ENCODE measurements at places on chromosomes 2 and 18. TPM values are rescaled to one million over a fixed set of nuclear protein-coding genes. Genes with fewer than 3 reads are reported as not detected.
A peak's percentile ranks its signal among the peaks of the same experiment; 100 is the strongest.

Gene TNFAIP6
- total RNA-seq: 1.1 TPM

Gene EN1
- not detected for total RNA-seq

Gene UPP2
- not detected for total RNA-seq

DNA sequence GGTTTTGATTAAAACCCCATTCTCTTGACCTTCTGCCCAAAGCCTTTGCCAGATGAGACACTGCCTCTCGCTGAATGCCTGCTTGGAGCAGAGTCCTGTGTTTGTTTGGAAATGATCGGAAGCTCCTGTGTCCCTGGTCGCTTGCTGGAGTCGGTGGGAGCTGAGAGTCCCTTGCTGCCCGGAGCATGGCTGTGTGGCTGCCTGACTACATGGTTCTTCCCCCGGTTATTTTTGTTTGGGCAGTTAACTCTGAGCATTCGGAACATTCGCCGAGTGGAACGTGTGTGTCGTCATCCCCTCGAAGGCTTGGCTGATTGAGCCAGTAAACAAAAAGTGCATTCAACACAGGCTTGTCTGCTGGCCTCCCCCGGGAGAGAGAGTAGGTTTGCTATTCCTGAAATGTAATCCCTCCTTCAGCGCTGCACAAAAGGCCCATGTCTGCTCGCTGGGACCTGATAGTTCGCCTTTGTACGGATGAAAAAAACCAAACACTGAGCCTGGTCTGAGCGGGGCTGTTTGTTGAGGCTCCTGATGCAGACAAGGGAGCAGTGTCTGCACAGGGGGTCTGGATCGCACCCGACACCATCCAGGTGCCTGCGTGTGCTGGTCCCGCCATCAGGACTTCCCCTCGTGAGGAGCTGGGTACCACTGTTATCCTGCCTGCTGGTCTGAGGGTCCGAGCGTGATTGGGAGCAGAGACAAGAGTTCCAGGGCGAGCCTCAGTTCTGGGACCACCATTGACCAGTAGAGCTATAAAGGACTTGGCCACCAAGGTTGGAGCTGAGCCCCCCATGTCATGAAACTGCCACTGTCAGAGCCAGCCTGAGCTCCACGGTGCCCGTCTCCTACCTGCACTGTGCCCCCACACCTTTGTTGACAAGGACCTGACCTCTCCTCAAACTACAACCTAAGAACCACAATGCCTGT, 83.8 kb downstream of the AGAP1 start:
- no peak for DNase-seq

DNA sequence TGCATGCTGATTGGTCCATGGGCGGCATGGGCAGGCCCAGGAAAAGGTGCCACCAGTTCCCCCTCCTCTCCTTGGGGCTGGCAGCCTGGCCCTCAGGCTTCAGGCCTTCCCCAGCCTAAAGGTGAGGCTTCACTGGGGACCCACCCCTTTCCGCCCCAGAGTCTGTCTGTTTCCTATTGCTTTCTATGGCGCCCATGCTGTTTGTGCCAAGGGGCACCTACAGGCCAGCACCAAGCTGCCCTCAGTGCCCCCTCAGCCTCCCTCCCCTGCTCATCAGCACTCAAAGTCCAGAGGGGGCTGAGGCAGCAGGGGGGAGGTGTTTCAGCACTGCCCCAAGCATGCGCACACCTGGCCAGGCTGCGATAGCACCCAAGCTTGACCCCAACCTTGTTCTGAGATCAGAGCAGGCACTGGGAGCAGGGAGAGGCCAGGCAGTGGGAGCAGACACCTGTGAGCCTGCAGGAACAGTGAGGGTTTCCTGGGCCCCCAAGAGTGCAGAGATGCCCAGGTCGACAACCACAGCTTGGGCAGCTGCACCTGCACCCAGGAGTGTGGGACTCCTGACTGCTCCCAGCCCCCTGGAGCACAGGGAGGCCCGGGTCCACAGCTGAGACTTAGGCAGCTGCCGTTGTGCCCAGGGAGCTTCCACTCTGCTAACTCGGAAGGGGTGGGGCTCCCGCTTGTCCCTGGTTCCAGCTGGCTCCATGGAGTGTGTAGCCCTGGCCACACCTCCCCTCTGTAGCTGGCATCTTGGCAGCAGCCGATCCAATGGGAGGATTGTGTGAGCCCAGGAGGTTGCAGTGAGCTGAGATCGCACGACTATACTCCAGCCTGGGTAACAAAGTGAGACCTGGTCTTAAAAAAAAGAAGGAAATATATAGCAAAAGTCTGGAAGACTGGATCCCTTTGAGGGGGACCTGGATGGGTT, 69.1 kb downstream of the NCAPH start:
- no peak for DNase-seq

Gene LOXL3
- total RNA-seq: 6.9 TPM

GRCh38 chr18:12744103-12744502, 41.3 kb downstream of the PSMG2 start:
- DNase-seq: no peak

GRCh38 chr2:35891936-35892335, 463.6 kb upstream of the CRIM1 start:
- no peak for DNase-seq

Gene SLC9A2
- total RNA-seq: 32.2 TPM

GRCh38 chr2:149860276-149860921, 272.8 kb upstream of the MMADHC start:
- no peak for DNase-seq

DNA sequence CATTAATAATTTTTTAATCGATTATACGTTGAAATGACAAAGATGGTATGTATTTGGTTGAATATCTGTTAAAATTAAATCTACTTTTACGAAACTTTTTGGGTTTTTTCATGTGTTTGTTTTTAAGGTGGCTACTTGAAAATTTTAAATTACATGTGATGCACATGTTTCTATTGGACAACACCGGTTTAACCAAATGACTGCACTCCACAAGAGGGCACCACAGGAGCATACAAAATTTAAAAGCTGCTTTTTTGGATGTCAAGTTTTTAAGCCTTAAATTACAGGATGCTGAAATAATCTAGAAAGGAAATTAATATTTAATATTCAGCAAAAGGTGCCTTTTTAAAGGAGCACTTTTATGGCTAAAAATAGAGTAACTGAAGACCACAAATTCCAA, 98.7 kb downstream of the ACVR1 start:
- DNase-seq: peak; percentile 18

DNA sequence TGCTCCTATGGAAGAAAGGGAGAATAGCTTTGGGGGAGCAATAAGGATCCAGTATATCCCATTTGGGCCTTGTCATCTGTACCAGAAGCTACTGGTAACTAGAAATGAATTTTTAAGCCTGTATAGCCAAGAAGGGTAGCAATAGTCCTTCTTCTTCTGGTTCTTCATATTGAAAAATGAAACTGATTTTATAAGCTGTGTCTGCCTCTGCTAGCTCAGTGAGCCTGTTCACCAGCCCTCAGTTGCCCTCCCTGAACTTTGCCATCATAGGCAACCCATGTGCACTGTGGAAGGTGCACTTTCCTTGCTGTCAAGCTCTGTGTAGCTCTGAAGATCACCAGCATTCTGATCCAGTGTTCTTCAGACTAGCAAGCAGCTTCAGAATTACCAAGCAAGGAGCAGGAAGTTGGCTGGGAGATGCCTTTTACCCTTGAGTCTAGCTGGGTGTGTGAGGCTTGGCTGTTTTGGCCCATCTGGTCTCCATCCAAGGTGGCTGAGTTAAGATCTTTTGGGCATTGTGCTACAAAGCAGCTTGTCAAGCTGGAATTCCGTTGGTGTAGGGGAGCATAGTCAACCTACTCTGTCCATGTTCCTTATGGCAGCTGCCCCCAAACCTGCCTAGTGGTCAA, 55.8 kb upstream of the MGAT5 start:
- DNase-seq: no peak

DNA sequence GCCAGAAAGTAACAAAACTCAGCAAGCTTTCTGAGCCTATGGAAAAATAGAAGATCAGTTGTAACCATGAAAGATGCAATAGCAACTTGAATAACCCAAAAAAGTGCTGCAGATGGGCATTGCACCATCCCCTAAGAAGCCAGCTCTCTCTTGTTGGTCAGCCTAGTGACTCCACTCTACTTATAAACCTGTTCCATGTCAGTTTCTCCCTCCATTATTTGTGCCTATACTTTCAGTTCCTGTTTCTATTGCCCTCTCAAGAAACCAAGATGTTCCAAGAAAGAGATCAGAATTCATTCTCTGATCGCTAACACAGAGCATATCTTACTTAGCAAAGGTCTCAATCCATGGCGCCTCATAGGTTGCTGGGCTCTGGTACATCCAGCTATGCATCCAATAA, 170.3 kb upstream of the MAP2 start:
- no peak for DNase-seq

DNA sequence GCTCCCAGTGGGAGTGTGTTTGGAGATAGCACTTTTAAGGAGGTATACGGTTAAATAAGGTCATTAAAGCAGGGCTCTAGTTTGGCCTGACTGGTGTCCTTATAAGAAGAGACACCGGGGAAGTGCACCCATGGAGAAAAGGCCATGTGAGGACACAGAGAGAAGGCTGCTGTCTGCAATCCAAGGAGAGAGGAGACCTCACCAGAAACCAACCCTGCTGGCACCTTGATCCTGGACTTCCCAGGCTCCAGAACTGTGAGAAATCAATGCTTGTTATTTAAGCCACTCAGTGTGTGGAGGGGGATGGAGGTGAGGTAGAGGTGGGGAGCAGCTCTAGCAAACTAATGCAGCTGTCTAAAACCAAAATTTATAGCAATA, 62.0 kb downstream of the RPL31 start:
- DNase-seq: no peak

Gene LRATD1
- total RNA-seq: 157 TPM

DNA sequence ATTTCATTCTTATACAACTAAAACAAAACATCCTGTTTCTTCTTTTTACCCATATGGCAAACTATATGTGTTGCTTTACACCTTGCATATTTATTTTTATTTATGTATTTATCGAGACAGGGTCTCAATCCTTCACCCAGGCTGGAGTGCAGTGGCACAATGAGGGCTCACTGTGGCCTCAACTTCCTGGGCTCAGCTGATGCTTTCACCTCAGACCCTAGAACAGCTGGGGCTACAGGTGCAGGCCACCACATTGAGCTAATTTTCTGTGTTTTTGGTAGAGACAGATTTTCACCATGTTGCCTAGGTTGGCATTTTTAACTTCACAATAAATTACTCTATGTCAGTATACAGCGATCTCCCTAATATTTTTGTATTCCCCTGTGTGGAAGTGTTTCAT, 522.0 kb downstream of the MBD2 start:
- no peak for DNase-seq

Gene GALR1
- total RNA-seq: 0.92 TPM

DNA sequence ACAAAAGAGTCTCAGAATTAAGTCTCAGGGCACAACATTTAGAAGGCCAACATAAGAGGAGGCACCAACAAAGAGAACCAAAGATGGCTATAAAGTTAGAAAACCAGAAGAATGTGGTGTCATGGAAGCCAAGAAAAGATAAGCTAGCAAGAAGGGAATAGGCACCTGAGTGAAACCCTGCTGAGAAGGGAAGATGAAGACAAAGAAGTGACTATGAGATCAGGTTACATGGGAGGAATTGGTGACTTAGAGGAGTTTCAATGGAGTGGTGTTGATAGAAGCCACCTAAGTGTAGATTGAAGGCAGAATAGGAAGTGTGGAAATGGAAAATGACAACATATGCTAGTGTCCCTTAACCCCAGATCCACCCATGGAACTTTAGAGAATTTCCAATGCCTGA, 327.6 kb upstream of the KCNJ3 start:
- no peak for DNase-seq

DNA sequence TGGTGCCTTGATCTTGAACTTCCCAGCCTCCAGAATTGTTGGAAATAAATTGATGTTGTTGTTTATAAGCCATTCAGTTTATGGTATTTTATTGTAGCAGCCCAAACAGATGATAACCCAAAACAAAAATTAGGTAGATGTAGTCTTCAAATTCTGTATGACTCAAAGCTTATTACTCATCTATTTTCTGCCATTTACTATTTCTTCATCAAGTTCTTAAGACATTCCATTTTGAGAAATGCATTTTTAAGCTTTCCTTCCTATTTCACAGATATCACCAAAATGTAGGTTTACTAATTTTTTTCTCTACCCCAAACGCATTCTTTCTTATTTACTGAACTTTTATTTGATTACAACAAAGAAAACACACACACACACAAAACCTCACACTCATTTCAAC, 148.2 kb downstream of the RND3 start:
- no peak for DNase-seq

DNA sequence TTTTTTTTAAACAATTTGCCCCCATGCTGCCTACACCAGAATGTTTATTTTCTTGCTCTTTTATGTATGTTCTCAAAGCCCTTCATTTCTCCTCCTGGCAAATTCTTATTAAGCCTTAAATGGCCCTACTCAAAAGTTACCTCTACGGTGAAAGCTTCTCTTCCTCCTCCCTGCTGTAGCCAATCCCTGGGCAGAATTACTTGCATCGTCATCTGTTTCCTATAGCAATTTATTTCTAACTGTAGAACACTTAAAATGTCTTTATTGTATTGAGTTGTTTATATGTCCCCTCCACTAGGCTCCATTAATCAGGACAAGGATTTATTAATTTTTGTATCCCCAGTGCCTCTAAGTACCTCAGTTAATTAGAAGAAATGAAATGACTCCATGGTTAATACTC, 2.5 kb upstream of the RAD51AP2 start:
- DNase-seq: no peak

GRCh38 chr2:42767080-42767898, 3.4 kb upstream of the OXER1 start:
- no peak for DNase-seq

GRCh38 chr18:63312737-63313395, 6.7 kb downstream of the BCL2 start:
- no peak for DNase-seq

Gene LRRC30
- not detected for total RNA-seq

GRCh38 chr2:237058423-237058822, 27.3 kb upstream of the COPS8 start:
- DNase-seq: no peak

DNA sequence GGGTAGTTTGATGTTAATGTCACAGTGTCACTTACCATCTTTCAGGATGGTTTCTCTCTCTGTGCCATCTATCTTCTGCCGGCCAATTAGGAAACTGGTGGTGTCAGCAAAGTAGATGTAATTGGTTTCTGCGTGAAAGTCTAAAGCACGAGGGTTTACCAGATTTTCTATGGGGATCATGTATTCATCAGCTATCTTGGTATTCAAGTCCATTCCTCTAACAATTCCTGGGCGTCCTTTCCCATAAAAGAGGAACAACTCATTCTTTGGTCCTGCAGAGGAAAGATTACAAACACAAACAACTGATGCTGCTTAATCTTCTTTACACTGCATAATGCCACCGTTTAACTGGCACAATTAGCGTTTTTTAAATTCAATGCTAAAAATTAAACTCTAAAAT, 1081.9 kb downstream of the LRP1B start:
- DNase-seq: no peak

Gene GRB14
- total RNA-seq: 1.5 TPM

DNA sequence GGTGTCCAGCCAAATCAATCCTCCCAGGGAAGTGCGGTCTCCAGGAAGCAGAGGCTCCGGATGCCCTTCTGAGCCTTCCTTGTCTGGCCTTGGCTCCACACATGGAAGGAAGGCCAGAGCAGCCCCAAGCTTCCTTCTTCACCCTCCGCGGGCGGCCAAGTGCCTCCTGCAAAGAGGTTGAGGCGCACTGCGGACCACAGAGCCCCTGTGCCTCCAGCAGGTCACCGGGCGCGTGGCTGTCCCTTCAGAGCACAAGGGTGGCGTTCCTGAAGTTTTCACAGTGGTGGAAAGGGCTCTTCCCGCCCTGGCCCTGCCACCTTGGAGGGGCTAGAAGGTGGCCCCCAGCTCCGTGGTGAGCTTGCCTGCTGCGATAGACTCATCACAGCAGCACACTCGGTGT, 175.9 kb upstream of the RAB12 start:
- no peak for DNase-seq
